ENCODE measurements at places on chromosomes 7 and 10.

DNA sequence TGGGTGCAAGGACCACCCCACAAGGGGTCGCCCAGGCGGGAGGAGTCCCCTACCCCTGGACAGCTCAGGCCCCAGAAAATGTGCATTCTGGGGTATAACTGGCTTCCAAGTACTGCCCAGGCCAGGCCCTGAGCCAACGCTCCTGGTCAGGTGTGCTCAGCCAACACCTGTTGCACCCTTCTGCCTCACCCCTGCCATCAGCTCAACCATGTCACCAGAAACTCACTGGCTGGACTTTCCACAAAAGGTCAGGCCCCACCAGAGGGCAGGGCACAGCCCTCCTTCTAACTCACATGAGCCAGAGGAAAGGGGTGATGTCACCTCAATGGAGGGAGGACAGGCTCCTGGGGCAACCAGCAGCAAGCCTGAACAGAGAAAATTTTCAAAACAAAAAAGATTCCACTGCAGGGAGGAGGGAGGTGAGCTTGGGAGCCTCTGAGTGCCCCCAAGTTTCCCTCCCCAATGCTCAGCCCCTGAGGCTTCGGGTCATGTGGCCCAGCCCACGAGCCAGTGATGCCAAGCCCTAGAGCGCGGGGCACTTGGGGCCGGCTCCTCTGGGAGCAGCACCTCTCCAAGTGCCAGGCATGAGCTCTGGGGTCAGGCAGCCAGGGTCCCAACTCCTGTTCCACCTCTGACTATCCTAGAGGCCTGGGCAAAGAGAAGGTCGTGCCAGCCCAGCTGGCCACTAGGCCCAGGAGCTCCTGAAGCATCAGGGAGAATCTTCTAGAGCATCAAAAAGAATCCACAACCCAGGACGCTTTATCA, 2.2 kb downstream of the OGDHL start:
- no peak for DNase-seq

- DNase-seq = no peak
These were observed 553.3 kb downstream of the HTR7 start for GRCh38 chr10:90304533-90304932.

GRCh38 chr10:22912763-22913384, 15.0 kb upstream of the ARMC3 start:
- DNase-seq = no peak

- DNase-seq = no peak
These were observed 20.0 kb downstream of the UNC5B start for GRCh38 chr10:71232089-71232998.

DNA sequence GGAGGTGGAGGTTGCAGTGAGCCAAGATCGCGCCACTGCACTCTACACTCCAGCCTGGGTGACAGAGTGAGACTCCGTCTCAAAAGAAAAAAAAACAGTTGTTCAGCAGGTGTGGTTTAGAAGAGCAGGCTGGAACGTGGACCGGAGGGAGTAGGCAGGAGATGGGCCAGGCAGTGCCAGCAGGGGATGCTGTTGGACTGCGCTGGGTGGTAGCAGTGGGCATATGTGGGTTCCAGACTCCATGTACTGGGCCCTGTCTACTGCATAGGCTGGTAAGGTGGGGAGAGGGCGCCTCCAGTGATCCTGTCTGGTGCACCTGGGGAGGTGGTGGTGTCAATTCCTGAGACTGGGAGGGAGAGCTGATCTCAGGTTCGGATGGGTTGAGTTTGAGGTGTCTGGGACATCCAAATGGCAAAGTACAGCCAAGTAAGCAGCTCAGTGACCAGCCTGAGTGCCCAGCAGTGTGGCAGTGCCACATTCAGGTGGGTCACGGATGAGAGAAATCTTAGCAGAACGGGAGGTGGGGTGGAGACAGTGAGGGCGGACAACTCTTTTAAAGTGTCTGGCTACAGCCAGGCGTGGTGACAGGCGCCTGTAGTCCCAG, 25.9 kb downstream of the SFXN4 start:
- DNase-seq = no peak
